ENCODE measurements at places on chromosomes 11 and 22. TPM values are rescaled to one million over a fixed set of nuclear protein-coding genes. Genes with fewer than 3 reads are reported as not detected.

The CYTH4 gene
- total RNA-seq, result 0.06 TPM

The HPS4 gene
- total RNA-seq, result 20.3 TPM

The C11orf42 gene
- not detected for total RNA-seq

The PGGHG gene
- 8.1 TPM for total RNA-seq

The C11orf21 gene
- total RNA-seq, result not detected

The TRIM49 gene
- total RNA-seq, result not detected

The PDE2A gene
- total RNA-seq, result 2.9 TPM

The EHF gene
- total RNA-seq, result 0.06 TPM

The TOMT gene
- total RNA-seq, result not detected

The CD3E gene
- not detected for total RNA-seq

The EMID1 gene
- not detected for total RNA-seq

The CALCA gene
- not detected for total RNA-seq

The SLC25A18 gene
- total RNA-seq, result not detected

The MLC1 gene
- total RNA-seq, result 2.2 TPM

The C22orf42 gene
- not detected for total RNA-seq

The OVCH2 gene
- total RNA-seq, result not detected

The CASP5 gene
- not detected for total RNA-seq

The DEFB131B gene
- not detected for total RNA-seq

The CHRM1 gene
- total RNA-seq, result not detected

The LDLRAD3 gene
- total RNA-seq, result 4.5 TPM

The CRYAB gene
- 45.1 TPM for total RNA-seq

The CCDC87 gene
- 0.44 TPM for total RNA-seq

The PRRG4 gene
- 0.06 TPM for total RNA-seq

The PPP2R5B gene
- total RNA-seq, result 10.3 TPM

The HTR3A gene
- total RNA-seq, result not detected

The TMEM121B gene
- under 0.01 TPM for total RNA-seq

The SCGB1A1 gene
- not detected for total RNA-seq

The ANGPTL5 gene
- 0.92 TPM for total RNA-seq

The LDHAL6A gene
- total RNA-seq, result not detected

The OR2AT4 gene
- not detected for total RNA-seq

The GAS2L1 gene
- 10.8 TPM for total RNA-seq

The UBE4A gene
- total RNA-seq, result 45.0 TPM

The KCTD17 gene
- total RNA-seq, result 22.1 TPM

The PLEKHB1 gene
- 0.40 TPM for total RNA-seq

The BACE1 gene
- 41.5 TPM for total RNA-seq

The GRIK4 gene
- under 0.01 TPM for total RNA-seq

The TIMP3 gene
- total RNA-seq, result 23.5 TPM

Measured in aortic smooth muscle cell (primary cell).